Esophagus mucosa (tissue), 1 donor: ENCODE measurements at places on chromosomes 11 and 22. TPM values are rescaled to one million over a fixed set of nuclear protein-coding genes. Genes with fewer than 3 reads are reported as not detected.

HBB gene
- 20.2 TPM for total RNA-seq

CEP126 gene
- 1.2 TPM for total RNA-seq

HPX gene
- 0.64 TPM for total RNA-seq

CPT1A gene
- total RNA-seq = 23.9 TPM

- ATAC-seq = no peak
Measured at GRCh38 chr11:120215634-120216033, 4.8 kb downstream of the OAF start.

DNA sequence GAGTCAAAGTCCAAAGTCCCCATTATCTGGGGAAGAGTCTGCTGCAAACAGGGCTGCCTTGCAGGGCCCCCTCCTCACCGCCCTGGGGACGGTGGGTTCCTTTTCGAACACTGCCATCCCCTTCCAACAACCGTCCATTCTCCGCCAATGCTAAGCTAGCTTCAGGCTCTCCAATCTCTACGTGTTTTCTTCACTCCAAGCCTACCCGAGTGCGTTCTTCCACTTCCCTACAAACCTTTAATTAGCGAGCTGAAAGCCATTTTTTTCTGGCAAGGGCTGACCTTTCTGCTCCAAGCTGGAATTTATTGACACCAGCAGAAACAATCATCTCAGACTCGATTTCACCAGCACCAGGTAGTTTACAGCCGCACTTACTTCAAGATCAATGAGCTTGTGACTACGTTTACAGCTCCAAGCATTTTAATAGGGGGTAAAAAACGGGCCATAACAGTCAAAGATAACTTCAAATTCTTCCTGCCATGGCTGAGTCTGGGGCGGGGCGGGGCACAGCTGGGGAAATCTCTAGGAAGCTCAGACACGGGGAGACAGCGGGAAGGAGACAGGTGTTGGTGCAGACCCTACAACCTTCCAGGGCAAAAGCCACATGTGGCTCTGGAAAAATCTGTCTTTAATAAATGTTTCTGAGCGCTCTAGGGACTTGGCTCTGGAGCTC, 82.2 kb downstream of the PHF21B start:
- no peak for ATAC-seq
